Fibroblast of mammary gland (primary cell): ENCODE measurements at places on chromosomes 2 and 18.

DNA sequence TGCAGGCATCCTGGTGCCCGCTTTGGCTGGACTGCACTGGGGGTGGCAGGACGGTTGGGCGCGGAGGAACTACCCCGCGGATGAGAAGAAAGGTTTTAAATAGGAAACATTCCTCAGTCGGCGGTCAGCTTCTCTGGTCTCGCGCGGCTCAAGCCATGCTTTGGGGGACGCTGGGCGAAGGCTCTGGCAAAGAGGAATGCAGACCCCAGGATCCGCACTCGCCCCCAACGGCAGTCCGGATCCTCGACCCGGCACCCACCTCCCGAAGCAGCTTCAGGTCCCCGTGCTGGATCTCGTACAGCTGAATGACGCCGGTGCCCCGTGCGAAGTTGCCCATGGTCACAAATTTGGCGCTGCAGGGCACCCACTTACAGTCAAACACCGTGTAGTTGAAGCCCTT, 686 bp upstream of the PNO1 start:
- peak; percentile 20 for DNase-seq

DNA sequence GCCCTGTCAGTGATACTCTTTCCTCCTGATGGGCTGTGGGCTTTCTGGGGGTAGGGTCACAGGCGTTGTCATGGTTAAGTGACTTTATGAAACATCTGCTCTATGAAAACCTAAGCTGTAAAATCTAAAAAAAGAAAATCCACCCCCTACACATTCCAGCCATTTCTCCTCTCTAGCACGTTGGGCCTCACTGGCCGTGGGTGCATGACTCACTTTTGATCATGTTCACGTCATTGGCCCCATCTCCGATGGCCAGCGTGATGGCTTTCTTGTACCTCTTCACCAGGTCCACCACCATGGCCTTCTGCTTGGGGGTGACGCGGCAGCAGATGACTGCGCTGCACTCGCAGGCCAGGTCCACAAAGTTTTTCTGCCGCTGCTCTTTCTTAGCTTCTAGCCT, 39.3 kb upstream of the NARS1 start:
- peak; percentile 66 for DNase-seq

DNA sequence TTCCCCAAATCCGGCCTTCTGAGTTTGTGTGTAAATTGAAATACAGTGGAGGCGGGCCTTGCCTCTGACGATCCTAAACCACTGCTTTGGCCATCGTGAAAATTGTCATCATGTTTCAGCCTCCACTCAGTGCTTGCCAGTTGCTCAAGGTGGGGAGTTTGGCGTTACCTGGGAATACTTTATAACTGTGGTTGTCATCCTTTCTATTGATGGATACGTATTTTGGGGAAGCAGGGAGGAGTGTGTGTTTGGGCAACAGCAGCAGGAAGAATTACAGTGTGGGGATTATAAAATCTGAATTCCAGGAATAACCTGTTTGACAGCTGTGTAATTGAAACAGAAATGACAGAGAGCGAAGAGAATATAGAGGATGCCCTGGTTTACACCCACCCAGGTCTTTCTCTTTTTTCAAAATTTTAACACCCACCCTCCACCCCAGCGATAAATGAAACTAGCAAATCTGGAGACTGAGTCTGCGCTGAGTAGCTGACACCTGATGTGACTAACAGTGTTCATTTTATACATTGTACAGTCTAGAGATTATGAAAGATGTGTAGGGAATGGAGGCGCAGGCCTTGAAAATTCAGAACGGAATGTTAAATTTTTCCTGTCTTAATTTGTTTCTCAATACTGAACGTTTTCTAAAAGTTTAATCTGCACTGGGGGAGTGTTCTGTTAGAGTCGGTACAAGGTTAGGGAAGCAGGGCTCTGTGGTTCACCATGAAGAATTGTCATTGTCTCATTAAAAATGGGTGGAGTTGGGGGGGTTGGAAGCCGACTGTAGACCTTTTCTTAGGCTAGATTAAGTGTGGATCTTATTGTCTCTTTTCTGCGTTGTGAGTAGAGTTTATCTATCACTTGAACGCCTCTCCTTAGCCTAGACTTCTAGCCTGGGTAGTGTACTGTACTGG, 1.6 kb downstream of the MAP4K4 start:
- peak; percentile 14 for DNase-seq

DNA sequence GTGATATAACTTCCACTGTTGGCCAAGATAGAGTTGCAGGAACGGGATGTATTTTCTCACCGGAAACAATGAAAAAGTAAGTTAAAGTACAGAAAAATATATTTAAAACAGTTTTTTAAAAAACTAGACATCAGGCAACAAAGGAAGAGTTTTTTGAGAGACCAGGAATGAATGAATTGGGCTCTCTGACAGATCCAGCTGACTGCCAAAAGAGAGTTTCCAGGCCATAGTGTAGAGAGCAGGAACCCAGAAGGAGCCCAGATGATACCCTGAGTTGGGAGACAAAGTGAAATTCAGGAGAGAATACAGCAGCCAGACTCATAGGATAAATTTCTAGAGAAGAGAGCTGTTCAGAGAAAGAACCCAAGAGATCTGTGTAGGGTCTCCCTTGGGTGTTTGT, 362.6 kb upstream of the SMIM21 start:
- DNase-seq, result no peak

DNA sequence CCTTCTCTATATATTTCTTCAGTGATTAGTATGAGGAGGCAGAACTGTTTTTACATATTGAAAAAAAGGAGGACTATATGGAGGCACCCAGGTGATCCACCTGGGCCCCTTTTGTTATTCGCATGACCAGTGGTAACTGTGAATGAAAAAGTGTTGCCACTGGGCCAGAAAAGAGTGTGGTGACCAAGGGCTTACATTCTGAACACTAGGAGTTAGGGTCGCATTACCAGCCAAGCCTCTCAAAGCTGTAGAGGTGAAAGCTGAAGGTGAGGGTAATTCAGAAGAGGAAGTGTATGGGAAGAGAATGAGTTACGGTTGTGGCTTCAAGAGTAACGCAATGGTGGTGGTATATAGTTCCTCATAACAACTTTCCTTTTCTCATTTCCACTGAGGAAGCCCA, 487.6 kb downstream of the TMEM182 start:
- no peak for DNase-seq

DNA sequence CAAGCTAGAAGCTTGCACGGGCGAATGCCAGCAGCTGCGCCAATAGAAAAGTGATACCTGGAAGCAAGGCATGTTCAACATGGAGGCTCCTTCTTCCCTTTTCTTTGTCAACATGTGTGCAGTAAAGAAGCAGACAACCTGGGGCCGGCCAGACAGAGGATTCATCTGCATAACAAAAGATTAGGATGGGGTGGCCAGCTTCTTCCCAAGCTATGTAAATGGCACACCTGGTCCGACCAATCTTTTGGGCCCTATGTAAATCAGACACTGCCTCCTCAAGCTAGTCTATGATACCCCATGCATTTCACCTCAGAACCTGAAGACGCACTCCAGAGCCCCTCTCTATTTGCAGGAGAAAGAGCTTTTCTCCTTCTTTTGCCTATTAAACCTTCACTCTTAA, 66.4 kb upstream of the TGFA start:
- DNase-seq, result no peak

- no peak for DNase-seq
These were observed 19.5 kb upstream of the BOK start for GRCh38 chr2:241538838-241539615.

- DNase-seq, result no peak
These were observed 4.6 kb downstream of the CAPN13 start for GRCh38 chr2:30802611-30803010.

DNA sequence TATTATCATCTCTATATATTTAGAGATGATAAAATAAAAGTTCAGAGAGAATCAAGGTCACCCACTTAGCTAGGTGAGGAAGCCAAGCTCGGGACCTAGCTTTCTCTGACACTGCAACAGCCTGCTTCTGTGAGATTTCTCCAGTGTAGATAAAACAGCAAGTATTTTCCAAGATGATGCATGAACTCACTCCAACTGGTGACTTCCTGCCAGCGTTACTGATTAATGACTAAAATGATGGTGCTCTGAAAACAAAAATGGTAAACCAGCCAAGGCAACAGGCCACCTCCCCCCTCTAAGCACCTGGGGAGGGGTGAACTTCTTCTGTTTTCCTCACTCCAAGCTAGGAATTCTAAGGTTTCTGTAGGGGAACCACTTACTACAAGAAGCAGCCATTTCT, 510.2 kb upstream of the ID2 start:
- peak; percentile 42 for DNase-seq

GRCh38 chr2:204202253-204202652, 265.7 kb downstream of the ICOS start:
- DNase-seq, result no peak

GRCh38 chr2:150555611-150556356, 68.3 kb upstream of the RND3 start:
- no peak for DNase-seq

DNA sequence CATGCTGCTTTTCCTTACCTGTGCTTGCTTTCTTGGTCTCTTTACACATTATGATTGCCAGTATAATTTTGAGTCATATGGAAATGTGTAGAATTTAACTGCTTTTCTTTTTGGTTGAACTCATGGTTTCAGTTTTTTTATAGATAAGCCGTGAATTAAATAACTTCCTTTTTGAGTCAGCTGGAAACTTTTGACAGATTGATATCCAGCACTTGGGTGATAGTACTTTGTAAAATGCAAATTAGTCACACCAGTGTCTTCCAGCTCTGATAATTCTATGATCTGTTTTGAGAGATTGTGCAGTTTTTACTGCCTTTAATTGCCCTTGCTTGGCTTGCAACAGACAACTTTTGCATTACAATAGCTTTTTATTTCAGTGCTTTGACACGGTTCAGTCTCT, 86.4 kb downstream of the NCOA1 start:
- no peak for DNase-seq

DNA sequence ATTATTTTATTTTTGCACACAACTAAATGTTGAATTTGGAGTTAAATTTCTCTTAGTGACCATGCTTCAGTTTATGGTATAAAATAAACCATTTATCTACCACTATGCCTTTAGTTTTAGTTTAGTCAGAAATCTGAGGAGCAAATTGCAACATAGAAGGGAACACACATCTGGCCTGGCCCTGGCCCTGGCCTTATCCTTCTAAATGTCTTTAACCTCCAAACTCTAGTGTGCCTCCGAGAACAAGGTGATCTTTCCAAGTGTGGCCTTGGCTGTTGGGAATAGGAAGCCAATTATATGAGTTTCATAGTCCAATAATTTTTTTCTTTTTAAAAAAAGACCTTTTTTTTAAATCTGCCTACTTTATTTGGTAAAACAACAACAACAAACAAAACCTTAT, 31.8 kb upstream of the GREB1L start:
- DNase-seq, result no peak

DNA sequence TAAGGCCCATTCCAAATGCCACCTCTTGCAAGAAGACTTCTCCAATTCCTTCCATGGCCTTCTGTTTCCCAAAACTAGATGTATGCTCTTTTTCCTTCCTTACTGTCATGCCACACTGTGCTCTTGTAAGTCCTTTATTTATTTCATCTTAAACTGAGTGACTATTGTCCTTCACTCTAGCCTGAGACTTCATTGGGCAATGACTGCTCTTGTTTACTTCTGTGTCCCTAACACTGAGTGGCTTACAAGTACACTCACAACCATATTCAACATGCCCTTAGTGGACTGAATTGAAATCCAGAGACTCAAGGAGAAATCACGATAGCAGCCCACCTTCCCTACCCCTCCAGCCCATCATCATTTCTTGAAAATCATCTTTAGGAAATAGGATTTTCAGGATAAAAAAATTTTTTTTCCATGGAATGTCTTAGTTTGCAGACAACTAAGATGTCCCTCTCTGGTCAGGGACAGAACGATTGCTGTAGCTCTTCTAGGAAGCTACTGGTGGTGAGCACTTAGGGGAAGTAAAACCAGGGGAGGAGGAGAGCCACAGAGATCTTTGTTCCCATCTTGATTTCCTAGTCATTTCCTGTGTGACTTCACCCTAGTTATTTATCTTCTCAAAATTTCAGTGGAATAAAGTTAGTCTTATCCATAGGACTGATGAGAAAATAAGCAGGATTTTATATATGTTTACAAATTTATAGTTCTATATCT, 80.7 kb downstream of the CYRIA start:
- DNase-seq, result no peak

GRCh38 chr2:240374085-240374907, 61.2 kb upstream of the GPC1 start:
- DNase-seq, result peak; percentile 79

DNA sequence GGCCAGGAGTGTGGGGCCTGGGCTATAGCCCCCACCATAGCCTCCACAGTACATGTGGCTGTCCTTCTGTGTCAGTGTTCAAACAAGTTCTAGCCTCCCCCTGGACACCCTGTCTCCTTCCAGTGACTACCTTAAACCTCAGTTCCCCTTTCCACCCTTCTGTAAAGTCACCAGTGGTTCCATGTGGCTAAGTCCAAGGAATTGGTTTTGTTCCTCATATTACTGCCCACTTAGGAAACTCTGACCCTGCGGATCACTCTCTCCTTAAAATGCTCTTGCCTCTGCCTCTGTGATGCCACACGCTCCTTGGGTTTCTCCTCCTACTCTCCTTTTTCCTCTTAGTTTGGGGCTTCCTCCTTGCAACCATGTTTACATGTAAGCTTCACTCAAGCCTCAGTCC, 27.8 kb upstream of the REL start:
- no peak for DNase-seq

DNA sequence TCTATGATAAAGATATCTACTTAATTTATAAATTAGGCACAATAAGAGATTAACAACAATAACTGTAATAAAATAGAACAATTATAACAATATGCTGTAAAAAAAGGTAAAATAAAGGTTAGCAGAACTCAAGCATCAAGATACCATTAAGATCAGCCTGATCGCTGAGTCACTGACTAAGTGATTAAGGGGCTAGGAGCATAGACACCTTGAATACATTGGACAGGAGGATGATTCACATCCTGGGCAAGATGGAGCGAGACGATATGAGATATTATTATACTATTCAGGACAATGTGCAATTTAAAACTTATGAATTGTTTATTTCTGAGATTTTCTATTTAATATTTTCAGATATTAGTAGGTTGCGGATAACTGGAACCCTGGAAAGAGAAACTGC, 1277.8 kb upstream of the ZEB2 start:
- DNase-seq, result no peak

DNA sequence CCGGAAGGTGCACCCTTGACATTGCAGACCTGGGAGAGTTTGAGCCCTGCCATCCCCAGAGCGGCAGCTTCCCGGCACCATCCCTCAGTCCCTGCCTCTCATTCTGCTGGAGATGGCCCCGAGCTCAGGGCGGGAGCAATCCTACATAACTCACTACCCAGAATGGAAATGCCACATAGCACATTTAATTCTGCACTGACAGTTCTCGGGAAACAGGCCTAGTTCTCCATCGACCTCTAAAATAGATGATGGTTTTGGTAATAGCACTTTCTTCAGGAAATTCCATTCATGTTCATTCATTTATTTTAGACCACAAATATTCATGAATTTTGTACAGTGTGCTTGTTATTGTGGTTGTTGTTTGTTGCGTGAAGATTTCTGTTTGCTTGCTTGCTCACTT, 92.9 kb upstream of the SLC14A2 start:
- peak; percentile 73 for DNase-seq

DNA sequence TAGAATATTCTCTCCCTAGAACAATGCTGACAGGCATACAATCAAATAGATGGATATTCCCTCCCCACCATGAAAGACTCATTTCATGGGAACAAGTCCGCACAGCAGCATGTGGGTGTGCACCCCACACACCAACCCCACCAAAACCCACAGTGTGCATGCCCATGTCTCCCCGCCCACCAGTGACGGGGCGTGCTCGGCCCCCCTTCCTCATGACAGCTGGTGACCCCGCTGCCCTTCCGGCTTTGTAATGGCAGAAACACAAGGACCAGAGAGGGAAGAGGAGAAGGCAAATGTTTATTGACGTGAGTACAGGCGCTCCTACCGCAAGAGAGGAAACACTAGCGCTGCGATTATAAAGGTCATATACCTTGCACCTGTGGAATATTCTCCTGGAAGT, 30.8 kb upstream of the ODC1 start:
- DNase-seq, result no peak

GRCh38 chr2:234278556-234279255, 218.2 kb downstream of the ARL4C start:
- no peak for DNase-seq
